ENCODE measurements at places on chromosomes 12 and 14.

- no peak for DNase-seq
Observed at GRCh38 chr12:89448951-89449371, 75.6 kb downstream of the GALNT4 start.

DNA sequence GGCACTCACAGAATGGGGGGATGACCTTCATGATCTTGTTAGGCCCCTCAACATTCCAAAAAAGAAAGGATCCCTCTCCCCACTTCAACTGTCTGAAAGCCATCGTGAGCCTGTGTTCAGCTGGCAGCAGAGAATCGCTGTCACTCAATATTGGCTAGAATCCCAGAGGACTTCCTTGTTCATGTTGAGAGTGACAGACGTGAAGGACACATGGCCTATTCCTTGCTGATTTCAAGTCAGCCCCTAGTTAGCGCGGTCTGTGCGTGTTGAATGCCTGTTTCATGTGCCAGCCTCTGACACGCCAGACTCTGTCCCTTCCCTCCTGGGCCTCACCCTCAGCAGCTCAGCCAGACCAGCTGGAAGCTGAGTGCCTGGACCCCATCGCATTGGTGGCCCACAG, 43.1 kb downstream of the DNAH10 start:
- peak; percentile 36 for DNase-seq

DNA sequence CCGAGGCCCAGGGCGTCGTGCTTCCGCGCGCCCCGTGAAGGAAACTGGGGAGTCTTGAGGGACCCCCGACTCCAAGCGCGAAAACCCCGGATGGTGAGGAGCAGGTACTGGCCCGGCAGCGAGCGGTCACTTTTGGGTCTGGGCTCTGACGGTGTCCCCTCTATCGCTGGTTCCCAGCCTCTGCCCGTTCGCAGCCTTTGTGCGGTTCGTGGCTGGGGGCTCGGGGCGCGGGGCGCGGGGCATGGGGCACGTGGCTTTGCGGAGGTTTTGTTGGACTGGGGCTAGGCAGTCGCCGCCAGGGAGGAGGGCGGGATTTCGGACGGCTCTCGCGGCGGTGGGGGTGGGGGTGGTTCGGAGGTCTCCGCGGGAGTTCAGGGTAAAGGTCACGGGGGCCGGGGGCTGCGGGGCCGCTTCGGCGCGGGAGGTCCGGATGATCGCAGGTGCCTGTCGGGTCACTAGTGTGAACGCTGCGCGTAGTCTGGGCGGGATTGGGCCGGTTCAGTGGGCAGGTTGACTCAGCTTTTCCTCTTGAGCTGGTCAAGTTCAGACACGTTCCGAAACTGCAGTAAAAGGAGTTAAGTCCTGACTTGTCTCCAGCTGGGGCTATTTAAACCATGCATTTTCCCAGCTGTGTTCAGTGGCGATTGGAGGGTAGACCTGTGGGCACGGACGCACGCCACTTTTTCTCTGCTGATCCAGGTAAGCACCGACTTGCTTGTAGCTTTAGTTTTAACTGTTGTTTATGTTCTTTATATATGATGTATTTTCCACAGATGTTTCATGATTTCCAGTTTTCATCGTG, 612 bp downstream of the MDM2 start:
- DNase-seq: peak; percentile 79

DNA sequence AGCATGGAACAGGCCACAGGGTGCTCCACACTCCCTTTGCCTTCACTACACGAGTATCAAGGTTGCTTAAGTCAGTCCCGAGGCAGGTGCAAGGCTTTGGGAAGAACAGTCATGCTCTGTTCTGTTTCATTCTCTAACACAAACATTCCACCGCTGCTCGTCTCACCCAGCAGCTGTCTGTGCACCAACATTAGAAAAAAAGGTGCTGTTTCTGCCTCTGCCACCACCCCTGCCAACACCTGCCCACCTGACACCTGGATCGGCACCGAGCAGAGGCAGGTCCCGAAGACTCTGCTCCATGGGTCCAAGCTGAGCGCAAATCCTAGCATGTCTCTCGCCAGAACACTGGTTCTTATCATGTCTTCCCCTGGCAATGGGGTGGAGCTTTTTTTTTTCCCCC, 347.7 kb downstream of the TMEM132D start:
- DNase-seq: no peak

Measured in pons (tissue), 1 donor.